ENCODE measurements at places on chromosomes 12 and 14. TPM values are rescaled to one million over a fixed set of nuclear protein-coding genes. Genes with fewer than 3 reads are reported as not detected.

PFKM gene
- total RNA-seq = 81.5 TPM

- H3K4me1 ChIP-seq = no peaks in the 10 kb centered on the region
- H3K27me3 ChIP-seq = peaks cover 25% of the 10 kb centered on the region
- no peak overlapping the region for H3K27ac ChIP-seq
- no peaks in the 10 kb centered on the region for H3K36me3 ChIP-seq
- DNase-seq = no peak
- no peak overlapping the region for H3K4me3 ChIP-seq
Measured at GRCh38 chr12:109687250-109687649, 26.4 kb upstream of the FAM222A start.

FAM90A1 gene
- total RNA-seq = not detected

DNA sequence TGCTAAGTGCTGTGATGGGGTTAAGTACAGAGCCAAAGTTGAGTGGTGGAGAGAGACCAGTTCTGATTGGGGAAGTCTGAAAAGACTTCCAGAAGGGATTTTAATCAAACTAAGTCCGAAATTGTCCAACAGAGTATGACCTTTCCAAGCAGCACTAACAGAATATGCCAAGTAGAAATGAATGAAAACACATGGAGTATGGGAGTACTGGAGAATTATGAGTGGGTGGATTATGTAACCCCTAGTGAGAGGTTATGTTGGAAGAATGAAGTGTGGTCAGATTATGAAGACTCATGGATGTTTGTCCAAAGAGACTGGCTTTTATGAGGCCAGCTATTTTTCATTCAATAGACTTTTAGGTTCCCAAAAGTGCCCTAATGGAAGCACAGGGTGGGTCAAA lies 94.0 kb upstream of the PLEKHA5 start:
- no peak overlapping the region for H3K4me3 ChIP-seq
- peaks cover 67% of the 10 kb centered on the region for H3K4me1 ChIP-seq
- DNase-seq = no peak
- H3K36me3 ChIP-seq = no peaks in the 10 kb centered on the region
- H3K27ac ChIP-seq = no peak overlapping the region

GRCh38 chr12:27387473-27387872 lies 54.8 kb downstream of the BMAL2 start:
- DNase-seq = no peak
- H3K4me1 ChIP-seq = no peaks in the 10 kb centered on the region
- no peaks in the 10 kb centered on the region for H3K27me3 ChIP-seq

GRCh38 chr14:22478247-22478646 lies 110.8 kb downstream of the DAD1 start:
- no peaks in the 10 kb centered on the region for H3K27me3 ChIP-seq
- no peak overlapping the region for H3K4me3 ChIP-seq
- no peaks in the 10 kb centered on the region for H3K36me3 ChIP-seq
- DNase-seq = no peak

IL22 gene
- not detected for total RNA-seq

SSTR1 gene
- not detected for total RNA-seq

RPGRIP1 gene
- not detected for total RNA-seq

- no peak overlapping the region for H3K4me3 ChIP-seq
- no peak for DNase-seq
- no peak overlapping the region for H3K27ac ChIP-seq
- no peaks in the 10 kb centered on the region for H3K36me3 ChIP-seq
Measured at GRCh38 chr14:55731881-55732498, 152.0 kb downstream of the KTN1 start.

ARMH4 gene
- 16.7 TPM for total RNA-seq

DNA sequence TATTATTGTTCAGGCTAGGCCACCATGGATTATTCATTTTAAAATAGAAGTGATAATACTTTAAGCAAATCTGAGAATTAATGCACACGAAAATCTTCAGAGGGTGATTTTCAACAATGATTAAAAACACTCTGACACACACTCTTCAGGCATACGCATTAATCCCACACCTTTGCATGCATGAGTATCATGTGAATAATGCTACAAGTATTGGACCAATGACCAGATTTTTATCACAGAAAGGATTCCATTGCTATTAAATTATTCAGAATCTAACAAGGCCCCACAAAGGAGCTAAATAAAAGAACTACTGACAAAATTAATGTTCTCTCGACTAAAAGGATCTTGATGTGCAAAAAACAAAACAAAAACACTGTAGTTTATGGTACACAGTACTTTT lies 11.1 kb downstream of the EPS8 start:
- peak overlapping the region; percentile 3 for H3K4me3 ChIP-seq
- H3K4me1 ChIP-seq = peaks cover 93% of the 10 kb centered on the region
- peak overlapping the region; percentile 90 for H3K27ac ChIP-seq
- H3K36me3 ChIP-seq = peaks cover 9% of the 10 kb centered on the region
- no peaks in the 10 kb centered on the region for H3K27me3 ChIP-seq

DNA sequence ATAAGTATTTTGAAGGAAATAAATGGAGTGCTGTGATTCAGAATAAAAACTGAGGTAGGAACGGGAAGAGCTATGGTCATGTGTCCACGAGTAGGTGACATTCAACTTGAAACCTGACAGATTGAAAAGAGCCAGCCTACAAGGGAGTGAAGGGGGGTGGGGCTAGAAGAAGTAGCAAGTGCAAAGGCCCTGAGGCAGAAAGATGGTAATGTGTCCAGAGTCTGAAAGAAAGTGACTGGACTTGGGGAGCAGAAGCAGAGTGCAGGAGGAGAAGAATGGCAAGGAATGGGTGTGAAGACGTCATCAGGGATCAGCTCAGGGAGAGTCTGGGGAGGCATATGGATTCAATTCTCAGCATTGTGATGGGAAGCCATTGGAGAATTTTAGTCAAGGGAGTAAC lies 13.7 kb downstream of the PLXNC1 start:
- H3K27ac ChIP-seq = no peak overlapping the region
- peaks cover 35% of the 10 kb centered on the region for H3K27me3 ChIP-seq
- peaks cover 2% of the 10 kb centered on the region for H3K36me3 ChIP-seq
- no peaks in the 10 kb centered on the region for H3K4me1 ChIP-seq
- H3K4me3 ChIP-seq = no peak overlapping the region

GRCh38 chr12:130504110-130504839 lies 166.6 kb downstream of the PIWIL1 start:
- no peak overlapping the region for H3K4me3 ChIP-seq
- no peaks in the 10 kb centered on the region for H3K36me3 ChIP-seq
- no peak for DNase-seq
- H3K4me1 ChIP-seq = no peaks in the 10 kb centered on the region
- no peaks in the 10 kb centered on the region for H3K27me3 ChIP-seq
- no peak overlapping the region for H3K27ac ChIP-seq

AQP6 gene
- not detected for total RNA-seq

- peak overlapping the region; percentile 79 for H3K27ac ChIP-seq
- H3K4me1 ChIP-seq = peaks cover 23% of the 10 kb centered on the region
- no peak overlapping the region for H3K4me3 ChIP-seq
Measured at GRCh38 chr14:99910337-99911309, 117.4 kb downstream of the EML1 start.

HPD gene
- total RNA-seq = not detected

PRPH gene
- not detected for total RNA-seq

- no peak for DNase-seq
- peaks cover 19% of the 10 kb centered on the region for H3K27me3 ChIP-seq
- H3K36me3 ChIP-seq = no peaks in the 10 kb centered on the region
- H3K27ac ChIP-seq = no peak overlapping the region
Measured at GRCh38 chr12:94614288-94614721, 36.1 kb downstream of the TMCC3 start.
